Activated T-cell treated with anti-CD3 and anti-CD28 coated beads for 24 hours (primary cell): ENCODE measurements at places on chromosomes 1 and 21.

DNA sequence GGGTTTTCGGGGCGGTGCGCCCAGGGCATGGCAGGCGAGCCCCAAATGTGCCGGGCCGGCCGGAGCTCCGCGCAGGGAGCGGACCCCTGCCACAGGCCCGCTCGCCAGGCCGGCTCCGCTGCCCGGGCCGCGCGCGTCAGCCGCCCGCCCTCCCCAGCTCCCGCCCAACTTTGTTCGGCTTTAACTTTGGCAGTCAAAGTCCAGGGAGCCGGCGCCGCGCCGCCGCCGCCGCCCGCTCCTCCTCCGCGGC, 488 bp downstream of the SLC35D1 start:
- DNase-seq, result peak; percentile 16

- DNase-seq, result no peak
Observed at GRCh38 chr1:14655385-14655784, 56.9 kb downstream of the KAZN start.

- DNase-seq, result no peak
Observed at GRCh38 chr1:180236698-180237509, 6.8 kb downstream of the LHX4 start.

DNA sequence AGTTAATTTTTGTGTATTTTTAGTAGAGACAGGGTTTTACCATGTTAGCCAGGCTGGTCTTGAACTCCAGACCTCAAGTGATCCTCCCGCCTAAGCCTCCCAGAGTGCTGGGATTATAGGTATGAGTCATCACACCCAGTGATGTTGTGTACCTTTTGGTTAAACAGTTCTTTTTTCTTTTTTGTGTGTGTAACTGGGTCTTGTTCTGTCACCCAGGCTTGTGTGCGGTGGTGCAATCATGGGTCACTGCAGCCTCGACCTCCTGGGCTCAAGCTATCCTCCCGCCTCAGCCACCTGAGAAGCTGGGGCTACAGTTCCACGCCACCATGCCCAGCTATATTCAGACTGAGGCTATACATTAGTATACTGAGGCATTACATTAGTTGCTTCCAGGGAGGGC, 37.8 kb downstream of the GABPB2 start:
- no peak for DNase-seq

- no peak for DNase-seq
Observed at GRCh38 chr1:21869620-21870121, 57.6 kb downstream of the LDLRAD2 start.

DNA sequence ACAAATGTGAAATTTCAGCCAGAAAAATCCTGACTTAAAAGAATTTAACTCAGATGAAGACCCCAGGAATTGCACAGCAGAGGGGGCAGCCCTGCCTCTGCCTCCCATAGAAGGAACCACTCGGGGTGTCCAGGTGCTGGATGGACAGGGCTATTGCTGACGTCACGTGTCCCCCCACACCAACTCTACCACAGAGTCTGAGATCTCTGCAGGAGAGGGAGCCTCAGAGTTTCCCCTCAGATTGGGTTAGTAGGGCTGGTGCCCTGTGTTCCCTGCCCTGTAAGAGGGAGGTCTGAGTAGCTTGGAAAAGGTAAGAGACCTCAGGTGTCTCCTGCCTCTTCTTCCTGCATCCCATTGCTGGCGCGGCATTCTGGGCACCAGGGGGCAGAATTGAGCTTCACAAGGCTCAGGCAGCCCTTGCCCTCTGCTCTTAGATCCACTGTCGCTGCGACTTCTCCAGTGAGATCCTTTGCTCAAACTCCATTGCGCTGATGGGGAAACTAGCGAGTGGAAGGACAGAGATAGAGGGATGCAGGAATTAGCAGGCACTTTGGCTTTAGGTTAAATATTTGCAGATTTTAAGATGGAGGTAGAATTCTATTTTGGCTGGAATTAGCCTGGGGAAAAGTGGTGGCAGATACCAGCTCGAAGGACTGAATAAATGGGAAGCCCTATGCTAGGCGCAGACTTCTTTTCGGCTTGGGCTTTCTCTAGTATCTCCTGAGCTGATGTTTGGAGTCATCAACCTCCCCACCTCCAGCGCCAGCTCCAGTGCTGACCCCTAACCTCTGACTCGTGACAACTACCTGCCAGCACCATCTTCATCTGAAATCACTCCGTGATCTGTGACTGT, 42.8 kb upstream of the DMBX1 start:
- peak; percentile 70 for DNase-seq
